Naive thymus-derived CD4-positive, alpha-beta T cell (primary cell): ENCODE measurements at places on chromosomes 6 and 20. TPM values are rescaled to one million over a fixed set of nuclear protein-coding genes. Genes with fewer than 3 reads are reported as not detected.

DNA sequence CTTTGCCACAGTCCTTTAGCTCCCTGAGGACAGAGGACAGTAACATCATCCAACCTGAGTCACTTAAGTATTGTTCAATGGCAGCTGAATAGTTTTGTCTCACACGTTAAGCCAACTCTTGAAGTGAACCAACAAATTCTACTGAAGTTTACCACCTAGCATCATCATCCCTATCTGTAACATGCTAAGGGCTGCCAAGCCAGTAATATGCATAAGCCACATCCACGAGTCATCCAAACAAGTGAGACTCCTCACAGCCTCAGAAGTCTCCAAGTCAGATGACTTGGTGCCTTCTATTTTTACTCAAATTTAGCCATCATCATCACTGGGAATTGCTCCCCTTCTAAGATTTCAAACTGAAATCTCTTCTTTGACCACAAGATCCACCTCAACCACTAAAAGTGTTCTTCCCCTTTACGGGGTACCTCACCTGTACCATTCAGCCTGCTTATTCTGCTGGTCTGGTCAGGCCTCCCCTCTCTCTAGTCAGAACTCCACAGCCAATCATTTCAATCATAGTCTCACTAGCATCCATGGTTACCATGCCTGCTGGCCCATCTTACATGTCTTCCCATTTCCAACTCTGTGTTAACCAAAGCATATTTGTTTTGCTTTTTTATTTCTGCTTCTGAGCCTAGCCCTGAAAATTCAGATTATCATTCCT, 73.7 kb downstream of the DTNBP1 start:
- no peak for DNase-seq

IPCEF1 gene
- total RNA-seq, result 114 TPM

DNA sequence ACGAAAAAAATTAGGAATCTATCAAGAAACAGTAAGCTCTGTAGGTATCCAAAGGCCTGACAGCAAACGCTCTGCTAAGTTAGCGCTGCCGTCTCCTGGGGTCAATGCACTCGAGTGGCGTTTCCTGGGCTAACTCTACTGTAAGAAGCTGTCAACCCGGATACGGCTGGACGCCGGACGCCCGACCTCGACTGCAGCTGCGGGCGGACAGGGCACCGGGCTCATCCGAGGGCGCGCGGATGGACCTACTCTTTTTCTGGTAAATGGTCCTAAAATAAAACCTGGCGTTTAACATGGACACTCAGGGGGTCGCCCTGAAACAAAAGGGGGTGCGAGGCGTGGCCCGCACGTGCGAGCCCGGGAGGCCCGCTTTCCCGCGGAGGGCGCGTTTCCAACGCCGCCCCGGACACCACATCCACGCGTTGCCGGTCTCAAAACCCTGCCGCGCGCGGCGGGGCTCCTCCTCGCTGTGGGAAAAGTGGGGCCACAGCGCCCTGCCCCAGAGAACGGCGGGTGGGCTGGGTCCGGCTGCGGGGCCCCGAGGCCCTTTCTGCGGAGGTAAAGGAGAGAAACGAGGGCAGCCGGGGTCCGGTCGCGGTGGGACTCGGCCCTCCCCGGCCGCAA, 537 bp downstream of the TCP1 start:
- DNase-seq, result peak; percentile 4

KCNK15 gene
- not detected for total RNA-seq

- DNase-seq, result no peak
These were observed 473.9 kb downstream of the PKHD1 start for GRCh38 chr6:51613558-51613957.

PCSK2 gene
- total RNA-seq, result not detected in 2 replicates

CST7 gene
- total RNA-seq, result 66.7 TPM

DNA sequence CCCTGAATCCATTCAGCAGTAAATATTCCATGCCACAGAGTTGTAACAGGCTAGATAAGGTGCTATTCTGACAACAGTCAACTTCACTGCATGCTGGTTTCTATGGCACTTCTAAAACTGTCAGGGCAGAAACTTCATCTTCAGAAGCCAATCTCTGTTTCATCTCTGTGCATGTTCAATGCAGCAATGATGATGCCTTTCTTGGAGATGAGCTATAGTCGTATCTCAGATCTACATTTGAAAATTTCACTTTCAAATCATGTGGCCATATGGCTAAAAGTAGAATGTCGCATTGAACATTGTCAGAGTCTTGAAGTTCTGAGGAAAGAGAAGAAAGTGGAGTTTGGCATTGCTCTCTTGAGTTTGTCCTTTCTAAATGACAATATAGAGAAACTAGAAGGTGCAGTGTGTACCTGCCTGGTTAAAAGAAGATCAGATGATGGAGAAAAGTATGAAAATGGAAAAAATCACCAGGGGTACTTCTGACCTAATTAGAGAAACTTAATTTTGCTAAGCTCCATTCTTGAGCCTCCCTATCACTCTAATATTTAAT, 49.0 kb upstream of the VSTM2L start:
- no peak for DNase-seq

LIN28B gene
- total RNA-seq, result not detected

DNA sequence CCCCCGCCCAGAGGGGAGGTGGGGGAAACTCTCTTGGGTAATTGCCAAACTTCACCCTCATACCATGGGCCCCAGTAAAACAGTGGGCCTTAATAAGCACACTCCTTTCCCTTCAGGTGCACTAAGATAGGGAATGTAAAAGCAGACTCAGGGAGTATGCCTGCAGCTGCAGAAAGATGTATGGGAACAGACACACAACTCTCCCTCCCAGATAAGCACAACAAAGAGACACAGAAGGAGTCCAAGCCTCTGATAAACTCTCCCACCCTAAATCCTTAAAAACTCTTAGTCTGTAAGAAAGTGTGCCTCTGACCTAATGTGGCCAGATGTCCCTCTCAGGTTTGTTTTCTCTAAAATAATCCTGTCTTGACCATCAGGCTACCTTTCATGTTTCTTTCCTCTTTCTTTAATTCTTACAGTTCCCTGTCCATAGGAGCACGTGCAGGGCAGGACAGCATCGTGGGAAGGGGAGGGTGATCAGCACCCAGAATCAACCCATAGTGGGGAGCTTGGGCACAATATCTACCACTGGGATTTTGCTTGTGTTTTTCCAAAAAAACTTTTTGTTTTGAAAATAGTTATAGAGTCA, 11.3 kb upstream of the CTCFL start:
- DNase-seq, result no peak

GRCh38 chr6:158042245-158042798, 60.7 kb downstream of the SYNJ2 start:
- DNase-seq, result no peak

DNA sequence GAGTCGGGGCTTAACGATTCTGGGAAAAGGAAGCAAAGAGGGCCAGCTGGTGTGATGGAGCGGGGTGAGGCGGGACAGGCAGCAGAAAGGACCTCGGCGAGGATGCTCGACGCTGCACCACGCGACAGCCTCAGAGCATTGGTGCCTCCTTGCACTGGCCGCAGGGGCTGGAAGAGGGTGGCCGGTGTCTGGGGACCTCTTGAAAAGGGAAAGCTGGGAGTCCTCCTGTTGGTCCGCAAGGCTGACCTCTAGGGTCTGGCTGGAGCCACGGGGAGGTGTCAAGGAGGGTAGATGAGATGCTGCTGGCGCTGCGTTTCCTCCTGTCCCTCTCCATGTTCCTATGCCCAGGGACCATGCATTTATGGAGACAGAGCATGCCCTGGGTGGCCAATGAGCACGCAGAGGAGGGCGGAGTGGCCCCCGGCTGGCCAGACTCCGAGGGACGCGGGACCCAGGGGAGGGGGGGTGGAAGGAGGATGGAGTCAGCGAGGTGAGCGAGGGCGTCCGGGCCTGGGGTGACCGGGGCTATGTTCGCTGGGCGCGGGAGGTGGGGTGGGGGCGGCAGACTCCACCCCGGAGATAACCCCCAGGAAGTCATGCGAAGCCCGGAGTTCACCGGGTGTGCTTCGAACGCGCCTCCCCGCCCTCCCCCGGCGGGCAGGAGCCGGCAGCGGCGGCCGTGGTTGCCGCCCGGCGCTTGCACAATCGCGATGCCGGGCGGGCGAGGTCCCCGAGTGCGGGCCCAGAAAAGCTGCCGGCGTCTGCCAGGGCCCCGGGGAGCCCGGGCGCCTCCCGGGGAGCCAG, at the start of gene CYP24A1:
Gene CYP24A1, minus strand, starts transcription at position 334 of the 804 bp plus-strand sequence. CDS start 407 bp downstream, outside the sequence.
- no peak for DNase-seq

GRCh38 chr6:112874881-112875280, 527.8 kb downstream of the RFPL4B start:
- DNase-seq, result no peak

MRPS18A gene
- total RNA-seq, result 20.9 TPM
